ENCODE measurements at places on chromosomes 3 and 15.

GRCh38 chr3:31671976-31672375 is 139.3 kb downstream of the STT3B start:
- no peak for DNase-seq

DNA sequence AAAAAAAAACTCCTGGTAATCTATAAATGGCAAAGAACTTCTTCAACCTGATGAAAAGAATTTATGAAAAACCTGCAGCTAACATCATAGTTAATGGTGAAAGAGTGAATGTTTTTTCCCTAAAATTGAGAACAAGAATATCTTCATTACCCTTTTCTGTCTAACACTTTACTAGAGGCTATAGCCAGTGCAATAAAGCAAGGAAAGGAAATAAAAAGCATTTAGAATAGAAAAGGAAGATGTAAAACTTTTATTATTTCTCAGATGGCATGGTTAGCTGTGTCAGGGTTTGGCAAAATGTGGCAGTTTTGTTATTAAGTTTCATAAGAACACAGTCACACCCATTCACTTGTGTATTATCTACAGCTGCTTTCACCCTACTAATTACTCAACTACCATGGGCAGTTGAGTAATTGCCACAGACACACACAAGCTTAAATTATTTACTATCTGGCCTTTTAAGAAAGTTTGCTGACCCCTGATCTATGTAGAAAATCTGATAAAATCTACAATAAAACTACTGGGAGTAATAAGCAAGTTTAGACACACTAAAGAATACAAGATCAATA is 465.1 kb downstream of the MAGI1 start:
- DNase-seq: no peak

DNA sequence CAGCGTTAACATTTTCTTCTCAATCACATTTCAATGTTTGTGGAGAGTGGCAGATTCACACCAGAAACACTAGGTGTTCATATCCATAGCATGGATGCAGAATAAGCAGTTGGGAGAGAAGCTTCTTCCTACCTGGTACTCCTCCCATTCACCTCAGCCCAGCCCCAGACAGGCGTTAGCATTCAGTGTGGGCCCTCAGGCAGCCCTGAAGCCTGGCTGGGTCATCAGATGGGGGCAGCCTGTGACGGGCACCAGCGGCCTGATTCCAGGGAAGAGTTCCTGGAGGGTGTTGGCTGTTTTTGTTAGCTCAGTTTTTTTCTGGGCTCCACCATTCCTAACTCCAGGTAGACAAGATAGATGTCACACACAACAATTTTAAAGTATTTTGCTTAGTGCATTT is 31.1 kb downstream of the APH1B start:
- no peak for DNase-seq

DNA sequence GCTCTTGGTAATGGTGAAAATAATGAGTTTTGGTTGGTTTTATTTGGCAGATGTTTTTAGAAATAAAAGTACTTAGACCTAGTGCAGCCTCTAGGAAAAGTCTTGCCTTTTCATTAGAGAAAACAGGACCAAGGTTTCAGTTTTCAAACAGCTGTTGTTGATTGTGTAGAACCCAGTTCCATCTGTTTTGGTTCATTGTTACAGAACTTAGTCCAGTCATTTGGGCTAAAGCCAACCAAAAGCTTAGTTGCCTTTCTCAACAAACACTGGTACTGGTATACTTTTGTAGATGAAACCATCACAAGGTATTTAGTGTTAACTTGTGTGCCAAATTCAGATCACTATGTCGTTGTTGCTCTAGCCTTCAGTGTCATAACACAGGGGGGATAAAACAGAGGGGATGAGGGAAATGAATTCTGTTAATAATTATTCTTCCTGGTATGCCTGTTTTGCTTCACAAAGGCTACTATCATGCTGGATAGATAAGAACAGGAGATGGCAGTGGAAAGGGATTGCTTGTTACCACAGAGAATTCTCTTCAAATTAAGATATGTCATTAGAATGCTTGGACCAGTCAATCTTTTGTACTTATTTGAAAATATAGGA is 12.6 kb upstream of the APH1B start:
- no peak for DNase-seq

GRCh38 chr3:138496436-138496835 is 62.0 kb downstream of the ESYT3 start:
- no peak for DNase-seq

GRCh38 chr15:78642331-78642730 is 1.3 kb upstream of the CHRNB4 start:
- no peak for DNase-seq

DNA sequence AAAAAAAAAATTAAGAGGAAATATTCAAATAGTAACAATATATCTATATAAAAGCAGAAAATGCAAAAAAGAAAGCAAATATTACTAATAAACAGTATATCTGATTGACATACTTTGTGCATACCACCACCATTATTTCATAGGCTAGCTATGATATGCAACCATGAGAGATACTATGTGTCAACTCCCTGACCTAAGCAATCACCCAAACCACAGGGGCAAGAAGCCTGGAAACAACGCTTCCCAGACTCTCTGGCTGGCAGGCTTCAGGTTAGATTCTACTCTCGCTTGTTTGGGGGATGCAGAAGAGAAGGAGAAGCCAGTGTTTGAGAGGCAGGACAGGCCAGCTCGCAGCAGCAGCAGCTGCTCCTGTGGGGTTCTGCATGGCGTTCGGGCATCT is 169.3 kb upstream of the TPM1 start:
- DNase-seq: no peak

GRCh38 chr3:196220587-196220986 is 4.3 kb downstream of the SLC51A start:
- no peak for DNase-seq

DNA sequence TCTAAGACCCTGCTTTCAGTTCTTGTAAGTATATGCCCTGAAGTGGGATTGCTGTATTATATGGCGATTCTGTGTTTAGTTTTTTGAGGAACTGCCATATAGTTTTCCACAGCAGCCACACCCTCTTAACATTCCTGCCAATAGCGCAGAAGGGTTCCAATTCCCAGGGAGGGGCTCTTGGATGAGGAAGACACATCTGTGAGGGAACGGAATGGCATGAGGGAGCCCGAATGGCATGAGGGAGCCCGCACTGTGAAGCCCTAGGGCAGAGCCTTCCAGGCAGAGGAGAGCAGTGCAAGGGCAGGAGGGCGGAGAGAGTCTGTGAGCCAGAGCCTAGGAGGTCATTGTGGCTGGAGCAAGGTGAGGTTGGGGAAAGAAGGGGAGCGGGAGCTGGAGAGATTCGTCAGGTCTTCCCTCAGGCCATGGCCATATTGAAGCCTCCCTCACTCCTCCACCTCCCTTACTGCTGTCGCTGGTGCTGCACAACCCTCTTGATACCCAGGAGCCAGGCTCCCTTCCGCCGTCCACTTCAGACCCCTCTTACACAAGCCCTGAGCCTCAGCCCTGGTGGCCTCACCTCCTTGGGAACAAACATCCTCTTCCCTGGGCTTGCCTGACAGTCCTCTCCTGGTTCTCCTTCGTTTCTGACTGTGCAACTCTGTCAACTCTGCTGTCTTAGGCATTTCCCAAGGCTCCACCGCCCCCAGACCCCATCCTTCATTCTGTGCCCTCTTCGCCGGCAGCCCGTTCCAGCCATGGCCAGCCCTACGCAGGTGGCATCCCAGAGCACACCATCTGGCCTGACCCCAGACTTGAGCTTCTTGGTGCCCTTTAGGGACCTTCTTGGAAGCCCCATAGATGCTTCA is 51.4 kb downstream of the FGD5 start:
- DNase-seq: no peak

DNA sequence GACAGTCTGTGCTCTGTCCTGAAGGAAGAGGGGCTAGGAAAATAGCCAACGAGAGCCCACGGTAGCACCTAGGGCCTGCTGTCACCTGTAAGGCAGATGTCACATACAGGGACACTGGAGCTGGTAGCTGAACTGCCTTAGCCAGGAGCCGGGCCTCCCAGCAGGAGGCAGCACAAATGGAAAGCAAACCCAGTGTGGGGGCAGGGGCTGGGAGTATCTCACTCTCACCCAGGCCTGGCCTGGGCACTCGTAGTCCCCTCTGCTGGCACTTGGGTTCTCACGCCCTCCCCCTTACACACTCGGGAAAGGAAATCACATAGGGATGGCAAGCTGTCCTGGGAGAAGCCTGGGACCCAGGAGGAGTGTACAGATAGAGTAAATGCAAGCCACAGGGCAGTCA is 173.1 kb upstream of the CHRNA7 start:
- DNase-seq: no peak

GRCh38 chr15:88949734-88950400 is 36.7 kb upstream of the MFGE8 start:
- peak; percentile 19 for DNase-seq

DNA sequence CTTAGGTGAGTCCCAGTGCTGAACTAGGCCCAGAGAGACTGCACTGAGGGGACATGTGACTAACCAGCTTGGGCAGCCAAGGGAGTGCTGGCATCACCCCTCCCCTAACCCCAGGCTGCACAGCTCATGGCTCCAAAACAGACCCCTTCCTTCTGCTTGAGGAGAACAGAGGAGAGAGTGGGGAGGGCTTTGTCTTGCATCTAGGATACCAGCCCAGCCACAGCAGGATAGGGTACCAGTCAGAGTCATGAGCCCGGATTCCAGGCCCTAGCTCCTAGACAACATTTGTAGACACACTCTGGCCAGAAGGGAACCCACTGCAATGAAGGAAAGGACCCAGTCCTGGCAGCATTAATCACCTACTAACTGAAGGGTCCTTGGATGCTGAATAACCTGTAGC is 49.9 kb upstream of the PLSCR4 start:
- no peak for DNase-seq

GRCh38 chr3:115932807-115933206 is 309.5 kb downstream of the GAP43 start:
- no peak for DNase-seq

DNA sequence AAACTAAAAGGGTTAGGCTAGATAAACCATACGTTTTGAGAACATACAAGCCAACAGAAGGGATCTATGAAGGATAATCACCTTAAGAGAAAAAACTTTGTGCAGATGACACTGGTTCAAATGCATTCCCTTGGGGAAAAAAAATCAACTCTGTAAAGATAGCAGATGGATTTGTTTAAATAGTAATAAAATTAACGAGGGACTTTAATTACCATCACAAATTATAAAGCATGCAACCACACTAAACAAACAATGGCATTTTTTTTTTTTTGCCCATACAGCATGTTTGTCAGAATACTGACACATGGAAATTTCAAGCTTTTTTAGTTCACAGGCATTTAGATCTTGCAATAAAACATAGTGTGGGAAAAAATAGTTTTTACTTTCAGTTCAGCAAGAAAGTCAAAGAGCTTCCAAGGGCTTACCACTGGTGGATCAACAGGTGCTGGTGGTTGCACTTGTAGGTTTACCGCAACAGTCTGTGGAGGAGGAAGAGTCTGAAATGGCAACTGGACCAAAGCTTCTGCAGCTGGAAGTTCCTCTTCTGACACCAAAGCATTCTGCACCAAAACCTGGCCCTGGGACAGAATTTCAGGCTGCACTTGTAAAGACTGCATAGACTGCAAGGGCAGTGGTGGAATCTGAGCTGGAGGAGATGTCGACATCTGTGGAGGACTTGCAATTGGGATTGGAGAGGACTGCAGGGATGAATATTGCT is 53.1 kb downstream of the PHC3 start:
- peak; percentile 91 for DNase-seq

- DNase-seq: no peak
These were observed 13.5 kb downstream of the MRPS11 start for GRCh38 chr15:88480981-88481380.

DNA sequence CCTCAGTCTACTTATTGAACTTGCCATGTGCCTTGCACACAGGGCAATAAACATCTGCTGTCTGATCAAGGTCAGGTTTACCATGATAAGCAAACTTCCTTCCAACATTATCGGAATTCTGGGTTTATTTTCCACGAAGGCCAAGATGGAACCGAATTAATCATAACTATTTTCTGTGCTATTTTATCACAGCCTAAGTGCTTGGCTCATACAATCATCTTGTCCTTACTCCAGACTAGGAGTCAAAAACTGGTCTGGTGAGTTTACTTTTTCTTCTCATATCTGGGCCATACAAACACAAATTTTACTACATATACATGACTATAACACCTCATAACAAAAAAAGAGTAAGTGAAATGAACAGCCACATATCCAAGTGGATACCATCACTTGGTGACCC is 2.3 kb downstream of the FBN1 start:
- DNase-seq: no peak

- DNase-seq: no peak
These were observed 11.2 kb downstream of the BOC start for GRCh38 chr3:113222451-113223086.

DNA sequence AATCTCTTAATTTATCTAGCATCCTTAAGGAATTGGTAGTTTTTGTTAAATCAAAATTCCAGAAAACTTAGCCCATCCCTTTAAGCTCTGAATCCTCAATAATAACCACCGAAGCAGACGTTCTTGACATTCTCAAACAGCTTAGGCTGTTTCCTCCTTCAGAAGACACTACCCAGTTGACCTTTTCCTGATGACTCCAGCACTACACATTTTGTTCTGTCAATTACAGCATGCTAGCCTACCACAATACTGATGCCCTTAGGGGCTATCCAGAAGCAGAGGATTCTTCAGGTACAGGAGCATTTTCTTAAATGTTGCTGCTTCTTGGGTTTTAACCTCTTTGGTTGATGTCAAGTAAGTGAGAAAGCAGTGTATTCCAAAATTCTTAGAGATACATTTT is 33.4 kb downstream of the ETV5 start:
- no peak for DNase-seq

DNA sequence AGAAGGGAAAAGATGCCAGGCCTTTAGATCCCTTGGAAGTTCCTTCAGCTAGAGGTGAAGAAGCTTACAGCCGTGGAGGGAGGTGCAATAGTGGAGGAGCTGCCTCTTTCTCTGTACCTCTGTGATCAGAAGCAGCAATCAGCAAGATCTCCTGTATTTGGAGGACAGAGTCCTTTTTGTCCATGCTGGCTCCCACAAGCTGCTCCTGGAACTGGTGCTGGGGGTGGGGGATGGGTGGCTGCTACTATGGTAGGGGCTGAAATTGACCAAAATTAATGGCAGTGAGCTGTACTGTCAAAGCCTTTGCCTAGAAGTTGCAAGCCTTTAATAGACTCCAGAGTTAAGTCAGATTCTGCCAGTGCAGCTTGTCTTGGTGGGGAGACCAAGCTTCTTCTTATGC is 18.2 kb downstream of the PTPN23 start:
- no peak for DNase-seq

GRCh38 chr3:32374788-32375595 is 16.7 kb upstream of the CMTM7 start:
- peak; percentile 45 for DNase-seq

GRCh38 chr15:40398413-40398873 is 7.2 kb upstream of the IVD start:
- DNase-seq: peak; percentile 41
